ENCODE measurements at places on chromosomes 13 and 19.

DNA sequence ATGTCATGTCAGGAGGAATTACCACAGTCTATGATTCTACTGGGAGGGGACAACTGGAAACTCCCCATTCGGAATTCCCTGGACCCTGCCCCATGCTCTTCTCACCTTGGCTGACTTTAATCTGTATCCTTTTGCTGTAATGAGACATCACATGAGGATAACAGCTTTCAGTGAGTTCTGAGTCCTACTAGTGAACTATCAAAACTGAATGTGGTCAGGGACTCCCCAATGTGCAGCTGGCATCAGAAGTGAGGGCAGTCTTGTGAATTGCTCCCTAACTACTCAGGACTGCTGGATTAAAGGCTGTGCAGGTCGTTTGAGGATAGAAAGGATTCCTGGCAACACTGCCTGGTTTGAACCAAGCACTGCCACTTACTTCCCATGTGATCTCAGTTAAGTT, 15.2 kb downstream of the SIGLEC7 start:
- DNase-seq = no peak

DNA sequence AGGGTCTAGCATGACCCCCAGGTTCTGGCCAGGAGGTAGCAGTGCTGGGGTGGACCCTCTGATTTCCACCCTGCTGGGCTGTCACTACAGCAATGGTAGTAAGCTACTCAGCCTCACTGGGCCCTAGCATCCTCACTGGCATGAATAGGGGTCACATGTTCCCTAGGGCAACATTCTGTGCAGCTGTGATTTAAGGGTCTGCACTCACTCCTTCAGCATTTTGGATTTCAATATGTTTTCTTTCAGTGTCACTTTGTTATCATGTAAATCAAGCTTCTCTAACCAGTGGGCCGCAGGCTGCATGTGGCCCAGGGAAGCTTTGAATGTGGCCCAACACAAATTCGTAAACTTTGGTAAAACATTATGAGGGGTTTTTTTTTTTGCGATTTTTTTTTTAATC, 57.8 kb downstream of the SPATA13 start:
- DNase-seq = no peak

- DNase-seq = no peak
These were observed 263.7 kb downstream of the KCTD12 start for GRCh38 chr13:76622315-76623040.

DNA sequence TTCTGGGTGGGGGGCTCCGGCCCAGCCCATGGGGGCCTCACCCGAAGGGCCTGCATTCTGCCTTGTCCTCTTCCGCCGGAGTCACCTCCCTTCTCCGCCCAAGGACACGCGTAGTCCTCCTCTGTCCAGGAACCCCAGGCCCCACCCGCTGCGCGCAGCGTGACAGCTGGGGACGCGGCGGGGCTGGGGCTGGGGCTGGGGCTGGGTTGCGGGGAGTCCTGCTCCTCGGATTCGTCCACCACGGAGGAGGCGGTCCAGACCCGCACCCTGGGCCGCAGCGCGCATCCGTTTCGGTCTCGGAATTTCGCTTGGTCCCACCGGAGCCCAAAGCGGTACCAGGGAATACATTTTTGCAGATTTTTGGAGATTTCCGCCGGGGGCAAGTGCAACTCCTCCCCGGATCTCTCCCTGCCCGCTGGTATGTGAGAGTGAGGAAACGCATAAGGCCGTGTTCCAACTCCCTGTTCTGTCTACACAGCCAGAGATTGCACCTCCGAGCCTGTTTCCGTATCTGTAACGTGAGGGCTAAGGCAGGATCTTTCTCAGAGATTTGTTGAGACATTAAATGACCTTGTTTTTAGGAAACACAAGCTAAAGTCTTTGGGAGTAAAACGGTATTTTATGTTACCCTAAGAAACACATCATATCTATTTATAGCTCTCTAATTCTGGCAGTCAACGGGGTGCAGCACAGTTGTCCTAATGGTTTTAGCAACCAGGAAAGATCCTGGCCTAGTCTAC, at the start of gene COX7A1:
Gene COX7A1, minus strand, starts transcription at position 96 of the 740 bp plus-strand sequence. Its CDS starts 40 bp downstream, at position 56.
- DNase-seq = no peak

GRCh38 chr19:4343370-4344307, at the start of gene MPND:
MPND (plus strand) TSS chr19:4343562; CDS start chr19:4343594, 32 bp downstream.
- DNase-seq = peak; percentile 67

Data from amniotic stem cell (primary cell).